ENCODE measurements at places on chromosomes 5 and 9. TPM values are rescaled to one million over a fixed set of nuclear protein-coding genes. Genes with fewer than 3 reads are reported as not detected.

- H3K27me3 ChIP-seq, result no peaks in the 10 kb centered on the region
- H3K4me1 ChIP-seq, result no peaks in the 10 kb centered on the region
These were observed 30.2 kb upstream of the SLC9A3 start for GRCh38 chr5:554284-554988.

GRCh38 chr5:74816875-74817274 is 49.3 kb downstream of the FAM169A start:
- no peak overlapping the region for H3K27ac ChIP-seq
- H3K27me3 ChIP-seq, result no peaks in the 10 kb centered on the region
- peaks cover 18% of the 10 kb centered on the region for H3K36me3 ChIP-seq
- H3K4me3 ChIP-seq, result no peak overlapping the region
- peaks cover 20% of the 10 kb centered on the region for H3K4me1 ChIP-seq

- no peak overlapping the region for H3K4me3 ChIP-seq
- DNase-seq, result no peak
- H3K4me1 ChIP-seq, result no peaks in the 10 kb centered on the region
- no peak overlapping the region for H3K27ac ChIP-seq
- H3K36me3 ChIP-seq, result no peaks in the 10 kb centered on the region
- H3K27me3 ChIP-seq, result no peaks in the 10 kb centered on the region
These were observed 26.2 kb upstream of the BICD2 start for GRCh38 chr9:92790542-92791527.

DNA sequence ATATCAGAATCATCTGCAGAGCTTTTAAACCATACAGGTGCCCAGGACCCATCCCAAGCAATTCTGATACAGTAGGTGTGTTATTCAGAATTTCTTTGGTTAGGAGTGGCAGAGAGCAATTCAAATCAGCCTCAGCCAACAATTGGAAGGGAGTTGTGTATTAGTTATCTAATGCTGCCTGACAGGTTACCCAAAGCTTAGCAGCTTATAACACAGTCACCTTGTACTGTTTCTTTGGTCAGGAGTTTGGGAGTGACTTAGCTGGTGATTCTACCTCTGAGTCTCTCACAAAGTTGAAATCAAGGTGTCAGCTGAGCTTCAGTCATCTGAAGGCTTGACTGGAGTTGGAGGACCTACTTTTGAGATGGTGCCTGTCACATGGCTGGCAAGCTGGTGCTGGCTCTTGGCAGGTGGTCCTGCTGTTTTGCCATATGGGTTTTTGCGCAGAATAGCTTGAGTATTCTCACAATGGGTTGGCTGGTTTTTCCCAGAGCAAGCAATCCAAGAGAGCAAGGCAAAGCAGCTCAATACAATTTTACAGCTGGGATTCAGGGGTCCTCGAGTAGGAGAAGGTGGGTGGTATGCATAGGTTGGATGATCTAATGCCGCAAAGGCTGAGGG is 18.7 kb upstream of the CARNMT1 start:
- H3K36me3 ChIP-seq, result no peaks in the 10 kb centered on the region
- H3K4me3 ChIP-seq, result no peak overlapping the region
- no peaks in the 10 kb centered on the region for H3K4me1 ChIP-seq
- no peaks in the 10 kb centered on the region for H3K27me3 ChIP-seq
- DNase-seq, result no peak

Gene CCNI2
- polyA plus RNA-seq, result 1.3 TPM
